T follicular helper cell (primary cell): ENCODE measurements at places on chromosomes 5 and 9.

DNA sequence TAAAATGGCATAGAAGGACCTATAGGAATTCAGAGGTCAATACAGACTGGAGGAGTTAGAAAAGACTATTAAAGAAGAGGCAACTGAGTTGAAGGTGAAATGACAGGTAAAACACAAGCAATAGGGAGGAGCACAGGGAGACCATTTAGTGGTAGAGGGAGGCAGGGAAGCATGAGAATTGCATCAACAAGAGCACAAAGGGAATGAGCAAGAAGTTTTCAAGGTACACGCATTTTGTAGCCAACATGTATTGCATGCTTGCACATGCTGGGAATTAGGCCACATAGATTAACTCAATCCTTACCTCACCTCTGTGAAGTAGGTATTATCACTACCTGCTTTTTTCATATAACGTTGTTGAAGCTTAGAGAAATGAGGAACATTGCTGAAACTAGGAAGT is 42.3 kb downstream of the PLPP1 start:
- no peak for DNase-seq

DNA sequence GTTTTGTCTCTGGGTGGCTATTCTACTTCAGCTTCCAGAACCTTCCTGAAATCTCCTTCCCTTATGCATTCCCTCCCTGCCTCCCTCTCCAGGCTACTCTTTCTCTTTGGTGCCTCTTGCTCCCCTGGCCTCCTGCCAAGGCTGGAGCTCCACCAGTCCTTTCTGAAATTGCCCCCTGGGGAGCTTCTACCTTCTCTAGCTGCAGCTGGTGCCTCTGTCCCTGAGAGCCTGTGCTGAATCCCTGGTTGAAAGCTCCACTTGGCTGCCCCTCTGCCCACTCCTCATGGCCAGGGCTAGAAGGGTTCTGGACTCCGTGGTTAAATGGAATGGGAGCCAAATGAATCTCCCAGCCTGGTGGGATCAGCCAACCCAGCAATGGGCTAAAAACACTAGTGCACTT is 80.1 kb downstream of the COL15A1 start:
- no peak for DNase-seq

- DNase-seq = no peak
Measured at GRCh38 chr5:52751137-52751536, 36.6 kb upstream of the ITGA1 start.

DNA sequence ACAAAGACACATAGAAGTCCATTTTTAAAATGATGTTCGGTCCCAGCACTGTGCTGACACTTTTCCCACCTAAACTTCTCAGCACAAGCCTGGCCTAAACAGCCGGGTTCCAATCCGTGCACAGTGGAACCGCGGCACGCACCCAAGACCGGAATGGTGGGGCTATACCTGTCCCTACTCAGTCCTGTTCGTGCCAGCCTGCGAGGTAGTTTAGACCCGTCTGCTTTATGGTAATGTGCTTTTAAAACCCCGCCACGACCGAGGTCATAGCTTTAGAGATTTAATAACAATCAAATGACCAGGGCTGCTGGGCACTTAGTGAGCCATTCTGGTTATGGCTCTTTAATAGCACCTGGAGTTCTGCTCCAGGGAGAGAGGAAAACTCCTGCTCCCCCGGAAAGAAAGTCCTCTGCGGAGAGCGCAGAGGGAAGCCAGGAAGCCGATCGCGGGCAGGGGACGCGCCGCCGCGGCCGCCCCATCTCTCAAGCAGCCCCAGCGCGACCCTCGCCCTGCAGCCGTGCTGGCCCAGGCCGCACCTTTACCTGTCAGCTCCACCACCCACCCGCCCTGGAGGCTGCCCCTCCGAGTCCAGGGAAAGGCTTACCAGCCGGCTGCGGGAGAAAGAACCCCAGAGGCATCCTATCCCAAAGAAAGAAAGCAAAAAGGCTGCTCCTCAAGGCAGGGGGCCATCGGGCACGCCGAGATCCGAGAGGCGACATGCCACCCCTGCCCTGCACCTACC is 511 bp downstream of the ARL15 start:
- no peak for DNase-seq

GRCh38 chr9:91427873-91428272 is 4.2 kb upstream of the NFIL3 start:
- no peak for DNase-seq

GRCh38 chr5:73596705-73597328 is 29.2 kb upstream of the ARHGEF28 start:
- no peak for DNase-seq

- no peak for DNase-seq
Measured at GRCh38 chr5:33792559-33792958, 99.2 kb downstream of the ADAMTS12 start.

DNA sequence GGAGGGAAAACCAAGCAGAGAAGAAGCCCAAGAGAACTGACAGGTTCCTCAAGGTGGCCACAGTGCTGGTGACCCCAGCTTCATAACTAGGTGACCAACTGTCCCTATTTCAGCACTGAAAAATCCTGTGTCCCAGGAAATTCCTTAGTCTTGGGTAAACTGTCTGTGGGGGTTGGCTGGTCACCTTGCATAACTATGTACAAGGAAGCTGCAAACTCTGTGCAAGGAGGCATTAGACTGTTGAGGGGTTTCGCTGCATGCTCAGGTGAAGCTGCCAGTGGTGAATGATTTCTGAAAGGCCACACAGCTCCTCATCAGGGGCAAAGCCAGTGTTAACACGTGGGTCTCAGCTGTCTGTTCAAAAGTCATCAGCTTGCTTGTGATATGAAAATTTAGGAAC is 36.9 kb downstream of the PCSK5 start:
- DNase-seq = no peak

GRCh38 chr5:106660681-106661080 is 1010.1 kb downstream of the EFNA5 start:
- no peak for DNase-seq

DNA sequence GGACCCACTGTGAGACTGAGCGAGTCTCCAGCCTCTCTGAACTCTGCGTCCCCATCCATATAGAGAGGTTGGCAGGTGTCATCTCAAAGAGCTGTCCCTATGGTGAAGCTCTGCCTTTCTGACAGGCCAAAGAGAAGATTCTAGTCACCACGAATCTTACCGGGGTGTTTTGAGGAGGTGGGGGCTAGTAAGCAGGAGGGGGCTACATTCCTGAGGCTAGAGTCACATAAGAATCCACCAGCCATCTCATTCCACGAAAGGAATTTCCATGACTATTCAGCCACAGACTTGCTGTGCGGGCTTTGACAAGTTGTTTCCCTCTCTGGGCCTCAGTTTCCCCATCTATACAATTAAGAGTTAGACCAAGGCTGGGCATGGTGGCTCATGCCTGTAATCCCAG is 16.3 kb downstream of the PDGFRB start:
- DNase-seq = no peak

DNA sequence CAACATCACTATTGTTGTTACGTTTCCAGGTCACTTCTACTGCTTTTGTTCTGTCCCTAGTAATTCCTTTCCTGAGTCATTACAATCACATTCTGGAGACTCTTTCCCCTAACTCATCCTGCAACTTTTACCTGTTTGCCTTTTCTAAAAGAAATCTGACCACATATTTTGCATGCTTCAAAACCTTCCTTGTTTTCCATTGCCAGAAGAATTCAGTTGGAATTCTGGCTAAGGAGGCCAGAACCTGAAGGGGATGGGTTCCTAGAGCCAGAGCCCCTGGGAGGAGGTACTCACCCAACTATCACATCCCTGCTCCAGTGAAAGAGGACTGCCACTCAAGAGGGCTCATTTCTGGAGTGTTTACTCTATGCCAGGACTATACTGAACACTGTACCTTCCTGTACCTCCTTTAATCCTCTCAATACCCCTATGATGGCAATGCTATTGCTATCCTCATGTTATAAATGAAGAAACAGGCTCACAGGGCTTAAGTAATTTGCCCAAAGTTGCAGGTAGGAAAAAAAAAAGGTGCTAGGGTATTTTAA is 42.8 kb upstream of the MAST4 start:
- no peak for DNase-seq

GRCh38 chr9:6440405-6440804 is 27.4 kb downstream of the UHRF2 start:
- DNase-seq = no peak
